ENCODE measurements at places on chromosomes 13 and 19.

GRCh38 chr19:51887522-51888498, at the start of gene ZNF577:
Gene ZNF577 (minus strand): TSS chr19:51887951. CDS start chr19:51880382, 7,569 bp downstream.
- DNase-seq = peak; percentile 60

- DNase-seq = no peak
These were observed 1581.3 kb downstream of the EFNB2 start for GRCh38 chr13:104954210-104954609.

DNA sequence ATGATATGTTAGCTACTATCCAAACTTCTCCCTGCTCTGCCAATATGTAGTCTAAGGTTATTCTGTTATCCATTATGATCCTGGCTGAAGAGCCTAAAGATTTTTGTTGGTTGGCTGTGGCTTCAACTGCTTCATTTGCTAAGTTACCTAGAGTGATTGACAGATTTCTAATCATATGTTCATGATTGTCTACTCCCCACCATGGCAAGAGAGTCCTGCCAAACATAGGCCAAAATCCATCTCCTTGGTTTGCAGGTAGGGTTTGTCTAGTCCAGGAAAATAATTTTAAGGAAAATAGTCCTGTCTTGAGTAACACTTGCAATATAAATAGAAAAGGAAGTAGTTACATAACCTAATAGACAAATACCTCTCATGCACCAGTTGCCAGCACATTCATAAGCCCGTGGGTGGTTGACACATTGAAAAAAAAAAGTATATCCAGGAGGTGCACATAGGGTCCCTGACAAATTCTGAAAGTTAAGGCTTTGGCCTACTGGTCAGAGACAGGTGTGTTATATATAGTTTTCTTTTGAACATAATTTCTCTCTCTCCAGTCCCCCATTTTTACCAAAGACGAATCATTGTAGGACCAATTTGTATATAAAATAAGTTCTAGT, 5.4 kb upstream of the CBY2 start:
- no peak for DNase-seq

GRCh38 chr13:46184277-46184699, 2.3 kb upstream of the LCP1 start:
- peak; percentile 42 for DNase-seq

- no peak for DNase-seq
These were observed 3.9 kb downstream of the UPF3A start for GRCh38 chr13:114285166-114285808.

GRCh38 chr19:50313812-50314536, 15.2 kb downstream of the KCNC3 start:
- DNase-seq = no peak

GRCh38 chr13:104571161-104571892, 1505.1 kb upstream of the SLC10A2 start:
- peak; percentile 90 for DNase-seq

GRCh38 chr13:67880916-67881315, 650.8 kb upstream of the PCDH9 start:
- no peak for DNase-seq

DNA sequence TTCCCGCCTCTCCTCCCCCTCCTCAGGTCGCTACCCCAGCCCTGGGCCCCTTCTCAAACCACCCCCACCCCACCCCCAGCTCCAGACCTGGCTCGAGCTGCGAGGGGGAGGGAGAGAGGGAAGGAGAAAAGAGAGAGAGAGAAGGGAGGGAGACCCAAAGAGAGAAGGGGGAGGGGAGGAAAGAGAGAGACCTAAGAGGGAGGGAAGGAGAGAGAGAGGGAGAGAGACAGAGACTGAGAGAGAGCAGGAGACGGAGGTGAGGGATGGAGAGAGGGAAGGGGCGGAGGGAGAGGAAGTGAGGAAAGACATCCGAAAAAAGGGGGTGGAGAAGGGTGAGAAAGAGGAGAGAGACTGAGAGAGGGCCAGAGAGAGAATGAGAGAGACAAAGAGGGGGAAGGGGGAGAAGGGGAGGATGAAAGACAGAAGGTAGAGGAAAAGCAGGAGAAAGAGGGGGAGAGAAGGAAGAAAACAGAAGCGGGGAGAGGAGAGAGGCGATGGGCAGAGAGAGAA, 2.0 kb upstream of the SPACA6 start:
- no peak for DNase-seq

- no peak for DNase-seq
These were observed 1.3 kb upstream of the EDNRB start for GRCh38 chr13:77919921-77920294.

GRCh38 chr19:35337097-35337983, 8.4 kb downstream of the CD22 start:
- no peak for DNase-seq

Data from HT-29 (cell line).